ENCODE measurements at places on chromosomes 1 and 21.

- no peak overlapping the region for H3K27ac ChIP-seq
- H3K27me3 ChIP-seq: no peaks in the 10 kb centered on the region
- H3K4me3 ChIP-seq: no peak overlapping the region
- DNase-seq: peak; percentile 45
- peaks cover 15% of the 10 kb centered on the region for H3K36me3 ChIP-seq
These were observed 12.2 kb downstream of the KIAA0319L start for GRCh38 chr1:35544976-35545375.

DNA sequence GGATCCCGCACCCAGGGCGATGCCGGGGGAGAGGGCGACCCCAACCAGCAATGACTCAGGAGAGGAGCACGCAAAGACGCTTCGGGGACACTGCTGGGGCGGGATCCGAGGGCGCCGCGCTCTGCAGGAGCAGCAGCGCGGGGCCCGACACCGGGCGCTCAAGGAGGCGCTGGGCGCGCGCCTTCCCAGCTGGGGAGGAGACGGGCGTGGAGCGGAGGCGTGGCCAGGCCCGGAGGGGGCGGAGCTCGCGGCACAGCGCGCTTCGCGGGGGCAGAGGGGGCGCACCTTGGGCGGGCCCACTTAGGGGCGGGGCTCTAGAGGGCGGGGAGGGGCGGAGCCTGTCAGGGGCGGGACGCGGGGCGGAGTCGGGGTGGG, 369 bp downstream of the SUMO3 start:
- peak; percentile 96 for DNase-seq
- peak overlapping the region; percentile 71 for H3K4me3 ChIP-seq
- peaks cover 15% of the 10 kb centered on the region for H3K4me1 ChIP-seq
- H3K36me3 ChIP-seq: peaks cover 2% of the 10 kb centered on the region

GRCh38 chr1:188930382-188930781, 1547.3 kb downstream of the BRINP3 start:
- no peaks in the 10 kb centered on the region for H3K36me3 ChIP-seq
- H3K27ac ChIP-seq: no peak overlapping the region
- no peaks in the 10 kb centered on the region for H3K27me3 ChIP-seq
- H3K4me1 ChIP-seq: no peaks in the 10 kb centered on the region

- H3K4me1 ChIP-seq: peaks cover 12% of the 10 kb centered on the region
- H3K4me3 ChIP-seq: no peak overlapping the region
- peaks cover 4% of the 10 kb centered on the region for H3K27me3 ChIP-seq
- no peak for DNase-seq
- peaks cover 3% of the 10 kb centered on the region for H3K36me3 ChIP-seq
- no peak overlapping the region for H3K27ac ChIP-seq
These were observed 41.4 kb downstream of the MAB21L3 start for GRCh38 chr1:116152577-116152943.

- H3K27ac ChIP-seq: no peak overlapping the region
- no peak overlapping the region for H3K4me3 ChIP-seq
- no peaks in the 10 kb centered on the region for H3K36me3 ChIP-seq
- no peak for DNase-seq
- H3K4me1 ChIP-seq: peaks cover 2% of the 10 kb centered on the region
These were observed 5.4 kb upstream of the TINAGL1 start for GRCh38 chr1:31570906-31571305.

DNA sequence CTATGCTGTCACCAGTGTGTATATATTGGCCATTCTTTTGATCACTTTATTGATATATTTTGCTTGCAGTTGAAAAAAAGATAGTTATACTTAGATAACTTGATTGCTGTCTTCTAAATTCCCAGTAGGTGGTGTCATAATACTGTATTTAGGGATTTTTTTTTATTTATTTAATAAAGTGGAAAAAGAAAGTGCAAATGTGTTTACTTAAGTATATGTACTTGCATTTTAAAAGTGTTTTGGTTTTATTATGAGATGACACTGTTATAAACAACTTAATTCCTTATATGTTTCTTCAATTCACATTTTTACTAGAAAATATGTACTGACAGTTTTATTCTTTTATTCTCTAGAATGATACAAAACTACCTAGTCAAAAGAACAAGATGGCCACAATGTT, 164.8 kb downstream of the USP25 start:
- H3K27ac ChIP-seq: no peak overlapping the region
- no peaks in the 10 kb centered on the region for H3K36me3 ChIP-seq
- no peak for DNase-seq
- no peak overlapping the region for H3K4me3 ChIP-seq
- no peaks in the 10 kb centered on the region for H3K4me1 ChIP-seq

- H3K27me3 ChIP-seq: no peaks in the 10 kb centered on the region
- no peaks in the 10 kb centered on the region for H3K4me1 ChIP-seq
- H3K36me3 ChIP-seq: no peaks in the 10 kb centered on the region
These were observed 260.5 kb upstream of the CHRM3 start for GRCh38 chr1:239125893-239126292.

DNA sequence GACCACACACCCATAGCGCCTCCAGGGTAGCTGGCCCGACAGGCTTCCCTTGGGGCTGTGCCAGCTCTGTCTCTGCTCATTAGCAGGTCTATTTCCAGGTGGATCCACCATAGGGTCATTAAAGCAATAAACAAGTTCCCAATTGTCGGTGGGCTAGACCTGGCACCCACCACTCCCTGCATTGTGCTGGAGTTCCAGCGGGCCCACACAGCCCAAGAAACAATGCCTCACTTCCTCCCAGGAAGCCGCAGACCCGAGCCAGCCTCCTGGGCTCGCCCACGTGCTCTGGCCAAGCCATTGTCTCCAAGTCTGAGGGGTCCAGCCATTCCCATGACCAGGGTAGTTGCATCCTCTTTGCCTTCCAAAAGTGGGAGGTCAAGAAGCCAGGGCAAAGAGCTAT, 27.5 kb upstream of the SOX13 start:
- DNase-seq: no peak
- H3K4me3 ChIP-seq: no peak overlapping the region
- no peaks in the 10 kb centered on the region for H3K4me1 ChIP-seq
- no peak overlapping the region for H3K27ac ChIP-seq
- H3K27me3 ChIP-seq: peaks cover 2% of the 10 kb centered on the region
- H3K36me3 ChIP-seq: no peaks in the 10 kb centered on the region

GRCh38 chr1:94741510-94741909, 78.6 kb upstream of the SLC44A3 start:
- no peak overlapping the region for H3K27ac ChIP-seq
- no peak for DNase-seq
- H3K4me3 ChIP-seq: no peak overlapping the region

DNA sequence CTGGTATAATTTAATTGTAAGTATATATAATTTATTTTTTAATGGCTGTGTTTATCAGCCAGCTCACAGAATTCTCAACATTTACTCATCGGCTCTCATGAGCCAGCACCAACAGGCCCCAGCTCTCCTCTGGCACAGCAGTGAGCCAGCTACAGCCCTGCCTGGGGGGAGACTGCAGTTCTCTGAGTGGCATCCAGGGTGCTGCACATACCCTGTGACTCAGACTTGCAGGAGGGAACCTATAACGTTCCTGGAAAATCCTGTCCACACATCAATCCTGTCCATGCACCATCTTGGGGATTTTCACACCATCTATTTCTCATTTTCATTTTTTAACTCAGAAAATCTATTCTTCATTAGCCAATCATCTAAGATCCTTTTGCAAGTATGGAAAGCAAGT, 36.5 kb downstream of the FHAD1 start:
- no peaks in the 10 kb centered on the region for H3K36me3 ChIP-seq
- H3K4me1 ChIP-seq: no peaks in the 10 kb centered on the region
- no peak for DNase-seq
- no peak overlapping the region for H3K4me3 ChIP-seq
- no peak overlapping the region for H3K27ac ChIP-seq
- peaks cover 24% of the 10 kb centered on the region for H3K27me3 ChIP-seq

GRCh38 chr1:40029608-40030007, 10.9 kb upstream of the CAP1 start:
- no peak for DNase-seq
- H3K36me3 ChIP-seq: no peaks in the 10 kb centered on the region
- peaks cover 22% of the 10 kb centered on the region for H3K4me1 ChIP-seq
- no peak overlapping the region for H3K4me3 ChIP-seq

DNA sequence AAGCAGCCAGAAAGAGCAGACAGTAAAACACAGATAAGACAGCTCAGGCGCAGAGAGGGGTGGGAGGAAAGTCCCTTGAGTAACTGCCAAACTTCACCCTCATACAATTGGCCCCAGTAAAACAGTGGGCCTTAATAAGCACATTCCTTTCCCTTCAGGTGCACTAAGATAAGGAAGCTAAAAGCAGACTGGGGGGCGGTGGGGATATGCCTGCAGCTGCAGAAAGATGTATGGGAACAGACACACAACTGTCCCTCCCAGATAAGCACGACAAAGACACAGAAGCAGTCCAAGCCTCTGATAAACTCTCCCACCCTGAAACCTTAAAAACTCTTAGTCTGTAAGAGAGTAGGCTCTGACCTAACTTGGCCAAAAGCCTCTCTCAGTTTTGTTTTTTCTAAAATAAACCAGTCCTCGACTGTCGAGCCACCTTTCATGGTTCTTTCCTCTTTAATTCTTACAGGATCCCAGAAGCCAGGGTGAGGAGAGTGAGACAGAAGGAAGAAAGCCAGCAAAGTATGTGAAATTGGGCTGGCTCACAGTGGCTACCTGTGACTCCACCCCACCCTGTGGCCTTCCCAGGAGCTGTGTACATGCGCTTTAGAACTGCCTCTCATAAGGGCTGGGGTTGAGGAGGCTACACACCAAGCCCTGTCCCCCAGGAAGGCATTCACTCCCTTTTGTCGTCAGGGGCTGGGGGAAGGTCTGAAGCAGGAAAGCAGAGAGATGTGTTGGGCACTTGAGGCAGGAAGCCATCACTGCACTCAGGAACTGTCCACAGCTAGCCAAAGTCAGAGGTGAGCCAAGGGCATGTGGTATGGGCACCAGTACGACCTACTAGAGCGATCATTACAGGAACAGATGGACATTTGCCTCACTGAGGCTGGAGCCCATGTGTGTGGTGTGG, 4.6 kb downstream of the PGLYRP4 start:
- H3K4me3 ChIP-seq: no peak overlapping the region
- peaks cover 18% of the 10 kb centered on the region for H3K27me3 ChIP-seq
- H3K36me3 ChIP-seq: no peaks in the 10 kb centered on the region
- H3K27ac ChIP-seq: no peak overlapping the region
- DNase-seq: no peak

DNA sequence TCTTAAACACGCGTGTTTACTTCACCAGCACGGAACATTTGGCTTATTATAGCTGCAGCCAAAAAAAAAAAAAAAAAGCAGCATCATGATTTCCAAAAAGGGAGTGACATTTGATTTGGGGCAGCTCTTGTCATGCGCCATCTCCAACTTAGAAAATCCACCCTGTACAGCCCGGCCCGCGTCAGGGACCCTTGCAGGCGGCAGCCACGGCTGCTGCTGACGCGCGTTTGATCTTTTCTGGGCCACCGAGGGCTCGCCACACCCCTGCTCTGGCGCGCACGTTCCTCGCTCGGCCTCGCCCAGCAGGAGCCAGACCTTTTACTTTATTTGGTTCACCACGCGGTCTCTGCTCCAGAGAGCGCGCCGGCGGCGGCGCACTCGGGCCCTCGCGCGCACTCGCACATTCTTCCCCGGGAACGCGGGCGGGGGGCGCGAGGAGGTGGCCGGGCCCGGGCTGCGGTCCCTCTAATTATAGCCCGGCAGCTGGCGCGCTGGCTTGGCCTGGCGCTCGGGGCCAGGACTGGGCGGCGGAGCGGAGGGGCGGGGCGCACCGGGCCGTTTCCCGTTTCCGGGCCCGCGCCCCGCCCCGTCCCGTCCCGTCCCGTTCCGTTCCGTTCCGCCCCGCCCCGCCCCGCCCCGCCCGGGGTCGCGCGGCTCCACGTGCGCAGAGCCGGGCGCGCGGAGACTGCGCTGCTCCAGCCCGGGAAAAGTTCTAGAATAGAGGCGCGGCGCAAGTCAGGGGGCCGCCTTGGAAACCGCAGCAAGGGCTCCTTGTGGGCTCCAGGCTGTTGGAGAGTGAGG, 10.2 kb downstream of the IRF2BP2 start:
- peaks cover 68% of the 10 kb centered on the region for H3K4me1 ChIP-seq
- peak overlapping the region; percentile 81 for H3K4me3 ChIP-seq

DNA sequence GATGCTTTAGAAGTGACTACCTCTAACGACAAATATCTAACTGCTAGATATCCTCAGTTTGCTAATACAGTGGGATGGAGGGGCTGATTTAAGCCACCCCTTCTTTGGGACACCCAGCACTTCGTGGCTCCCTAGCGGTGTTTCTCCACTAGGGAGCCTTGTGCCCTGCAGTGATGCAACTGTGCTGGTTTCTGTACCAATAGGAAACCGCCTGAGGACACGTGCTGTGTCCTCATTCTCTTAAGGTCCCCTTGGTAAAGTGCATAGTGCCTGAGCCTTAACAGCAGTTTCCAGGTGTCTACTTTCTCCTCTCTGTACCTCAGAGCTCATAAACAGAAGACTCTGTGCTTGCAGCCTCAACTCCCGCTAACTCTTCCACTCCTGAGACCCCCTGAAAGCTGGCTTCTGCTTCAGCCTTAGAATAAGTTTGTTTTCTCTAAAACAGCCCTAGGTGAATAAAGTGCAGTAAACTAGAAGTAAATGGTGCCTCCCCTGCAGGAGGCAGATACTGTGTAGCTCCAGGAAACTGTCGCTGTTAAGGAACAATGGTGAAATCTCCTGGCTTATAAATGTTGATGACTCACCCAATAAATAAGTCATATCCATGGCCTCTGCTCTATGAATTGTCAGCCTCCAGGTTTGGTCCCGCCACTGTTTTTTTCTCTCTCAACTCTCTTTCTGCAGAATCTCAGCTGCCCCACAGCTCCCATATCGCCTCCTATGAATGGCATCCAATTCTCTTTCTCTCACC, 130.4 kb downstream of the AK5 start:
- H3K4me3 ChIP-seq: no peak overlapping the region
- no peak for DNase-seq
- H3K4me1 ChIP-seq: peaks cover 22% of the 10 kb centered on the region

- no peaks in the 10 kb centered on the region for H3K27me3 ChIP-seq
These were observed 34.7 kb upstream of the TNFRSF1B start for GRCh38 chr1:12132078-12132477.

- peaks cover 17% of the 10 kb centered on the region for H3K27me3 ChIP-seq
- no peak for DNase-seq
- no peak overlapping the region for H3K4me3 ChIP-seq
- H3K27ac ChIP-seq: no peak overlapping the region
- H3K36me3 ChIP-seq: no peaks in the 10 kb centered on the region
These were observed 70.5 kb upstream of the CTTNBP2NL start for GRCh38 chr1:112325504-112325903.

- H3K27me3 ChIP-seq: no peaks in the 10 kb centered on the region
- no peak for DNase-seq
- no peak overlapping the region for H3K27ac ChIP-seq
- no peaks in the 10 kb centered on the region for H3K4me1 ChIP-seq
- H3K36me3 ChIP-seq: peaks cover 1% of the 10 kb centered on the region
These were observed 99.2 kb upstream of the KCNK2 start for GRCh38 chr1:214983126-214983869.

All from activated naive CD8-positive, alpha-beta T cell treated with anti-CD3 and anti-CD28 coated beads, Interleukin-2, amount 50 U/mL, for 24 hours (primary cell).